Activated CD8-positive, alpha-beta T cell treated with anti-CD3 and anti-CD28 coated beads for 36 hours (primary cell): ENCODE measurements at places on chromosomes 2 and 18. TPM values are rescaled to one million over a fixed set of nuclear protein-coding genes. Genes with fewer than 3 reads are reported as not detected.

Gene TSGA10
- total RNA-seq: 9.2 TPM

Gene UCN
- total RNA-seq: 2.7 TPM

Gene VIT
- total RNA-seq: not detected

Gene WNT6
- 0.34 TPM for total RNA-seq

Gene SDC1
- 0.14 TPM for total RNA-seq

Gene ARPC2
- 644 TPM for total RNA-seq

Gene PDE11A
- not detected for total RNA-seq

Gene SLC23A3
- 1.1 TPM for total RNA-seq

Gene KIAA2012
- not detected for total RNA-seq

Gene REG1B
- total RNA-seq: not detected

Gene CROCC2
- total RNA-seq: not detected

Gene ELOA2
- not detected for total RNA-seq

Gene PROC
- total RNA-seq: not detected

DNA sequence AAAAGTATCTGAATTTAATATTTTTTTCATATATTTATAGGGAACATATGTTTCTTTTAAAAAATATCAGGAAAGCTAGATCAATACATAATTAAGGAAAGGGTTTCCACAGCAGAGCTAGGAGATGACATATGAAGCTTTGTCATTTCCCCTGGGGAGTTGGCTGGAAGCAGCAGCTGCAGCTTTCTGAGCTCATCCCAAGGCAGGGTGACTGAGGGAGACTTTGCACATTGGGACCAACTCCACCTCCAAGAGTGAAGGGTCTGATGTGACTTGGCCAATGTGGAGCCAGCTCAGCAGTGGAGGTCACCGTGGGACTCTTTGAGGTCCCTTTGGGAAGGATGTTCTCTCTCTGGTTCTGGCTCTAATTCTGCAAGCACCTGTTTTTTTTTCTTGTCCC, 315.1 kb downstream of the RDH14 start:
- H3K4me1 ChIP-seq: no peaks in the 10 kb centered on the region
- peaks cover 4% of the 10 kb centered on the region for H3K27me3 ChIP-seq
- no peak overlapping the region for H3K27ac ChIP-seq
- no peaks in the 10 kb centered on the region for H3K36me3 ChIP-seq
- DNase-seq: no peak

- no peaks in the 10 kb centered on the region for H3K36me3 ChIP-seq
- no peak overlapping the region for H3K4me3 ChIP-seq
- no peaks in the 10 kb centered on the region for H3K27me3 ChIP-seq
- H3K27ac ChIP-seq: no peak overlapping the region
- H3K4me1 ChIP-seq: no peaks in the 10 kb centered on the region
- DNase-seq: no peak
Measured at GRCh38 chr2:51084750-51085149, 52.8 kb upstream of the NRXN1 start.

- peak; percentile 41 for DNase-seq
- no peak overlapping the region for H3K4me3 ChIP-seq
- no peak overlapping the region for H3K27ac ChIP-seq
- peaks cover 22% of the 10 kb centered on the region for H3K4me1 ChIP-seq
Measured at GRCh38 chr2:113233593-113234550, 44.8 kb downstream of the PAX8 start.

DNA sequence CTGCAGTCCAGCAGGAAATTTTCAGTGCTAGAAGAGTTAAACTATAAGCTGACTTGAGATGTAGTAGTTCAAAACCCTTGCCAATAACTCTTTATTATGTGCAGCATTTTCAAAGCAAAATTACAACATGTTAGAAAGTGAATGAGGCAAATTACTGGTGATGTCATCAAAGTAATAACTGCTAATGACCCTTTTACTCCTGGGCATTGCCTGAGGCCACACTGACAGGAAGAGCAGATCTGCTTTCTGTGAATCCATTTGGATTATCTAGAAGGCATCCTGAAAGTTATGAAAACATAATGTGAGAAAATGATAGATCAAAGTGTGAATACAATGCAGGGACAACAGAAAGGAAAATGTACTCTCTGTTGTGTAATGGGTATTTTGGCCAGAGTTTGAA, 139.6 kb upstream of the TRIB2 start:
- H3K4me1 ChIP-seq: no peaks in the 10 kb centered on the region
- H3K27ac ChIP-seq: no peak overlapping the region
- no peaks in the 10 kb centered on the region for H3K27me3 ChIP-seq
- H3K36me3 ChIP-seq: no peaks in the 10 kb centered on the region

DNA sequence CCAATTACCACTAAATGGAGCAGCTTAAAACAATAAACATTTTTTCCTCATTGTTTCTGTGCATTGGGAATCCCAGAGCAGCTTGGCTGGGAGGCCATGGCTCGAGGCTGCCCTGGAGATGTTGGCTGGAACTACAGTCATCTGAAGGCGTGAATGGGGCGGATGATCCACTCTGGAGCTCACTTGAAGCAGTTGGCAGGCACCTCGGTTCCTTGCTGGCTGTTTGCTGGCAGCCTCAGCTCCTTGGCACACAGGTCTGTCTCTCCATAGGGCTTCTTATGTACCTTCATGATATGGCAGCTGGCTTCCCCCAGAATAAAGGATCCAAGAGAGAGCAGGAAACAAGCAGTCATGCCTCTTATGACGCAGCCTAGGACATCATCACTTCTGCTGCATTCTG, 227.0 kb upstream of the COPS8 start:
- H3K4me1 ChIP-seq: no peaks in the 10 kb centered on the region
- DNase-seq: no peak
- H3K4me3 ChIP-seq: no peak overlapping the region
- H3K36me3 ChIP-seq: no peaks in the 10 kb centered on the region
- peaks cover 1% of the 10 kb centered on the region for H3K27me3 ChIP-seq

DNA sequence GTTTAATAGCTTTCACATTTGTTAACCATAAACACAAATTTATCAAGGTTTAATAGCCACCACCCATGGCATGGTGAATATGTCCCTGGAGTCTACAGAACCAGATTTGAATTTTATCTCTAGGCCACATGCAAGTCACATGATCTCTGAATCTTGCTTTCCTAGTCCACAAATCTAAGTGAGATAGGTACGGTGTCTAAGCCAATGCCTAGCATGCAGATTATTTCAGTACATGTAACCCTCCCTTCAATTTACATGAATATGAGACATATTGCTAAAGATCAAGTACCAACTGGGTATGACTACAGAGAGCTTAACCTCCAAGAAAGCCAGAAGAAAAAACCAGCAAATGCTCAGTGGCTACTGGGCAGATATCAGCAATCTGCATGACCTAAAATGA, 10.0 kb downstream of the ZNF24 start:
- no peak for DNase-seq
- no peaks in the 10 kb centered on the region for H3K27me3 ChIP-seq
- no peak overlapping the region for H3K27ac ChIP-seq
- H3K36me3 ChIP-seq: peaks cover 63% of the 10 kb centered on the region
- no peak overlapping the region for H3K4me3 ChIP-seq

GRCh38 chr18:78422336-78422735, 557.3 kb upstream of the SALL3 start:
- H3K27me3 ChIP-seq: peaks cover 2% of the 10 kb centered on the region
- no peaks in the 10 kb centered on the region for H3K4me1 ChIP-seq
- no peak for DNase-seq
- H3K27ac ChIP-seq: no peak overlapping the region
- H3K36me3 ChIP-seq: no peaks in the 10 kb centered on the region

DNA sequence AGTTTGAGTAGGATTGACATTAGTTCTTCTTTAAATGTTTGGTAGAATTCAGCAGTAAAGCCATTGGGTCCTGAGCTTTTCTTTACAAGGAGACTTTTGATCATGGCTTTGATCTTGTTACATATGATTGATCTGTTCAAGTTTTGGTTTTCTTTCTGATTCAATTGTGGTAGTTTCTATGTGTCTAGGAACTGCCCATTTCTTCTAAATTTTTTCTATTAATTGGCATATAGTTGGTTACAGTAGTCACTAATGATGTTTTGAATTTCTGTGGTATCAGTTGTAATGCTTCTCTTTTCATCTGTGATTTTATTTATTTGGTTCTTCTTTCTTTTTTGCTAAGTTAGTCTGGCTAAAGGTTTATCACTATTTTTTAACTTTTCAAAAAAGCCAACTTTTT, 73.3 kb upstream of the DLGAP1 start:
- H3K36me3 ChIP-seq: no peaks in the 10 kb centered on the region
- no peak for DNase-seq
- H3K27me3 ChIP-seq: no peaks in the 10 kb centered on the region
- H3K4me1 ChIP-seq: no peaks in the 10 kb centered on the region
- H3K27ac ChIP-seq: no peak overlapping the region

DNA sequence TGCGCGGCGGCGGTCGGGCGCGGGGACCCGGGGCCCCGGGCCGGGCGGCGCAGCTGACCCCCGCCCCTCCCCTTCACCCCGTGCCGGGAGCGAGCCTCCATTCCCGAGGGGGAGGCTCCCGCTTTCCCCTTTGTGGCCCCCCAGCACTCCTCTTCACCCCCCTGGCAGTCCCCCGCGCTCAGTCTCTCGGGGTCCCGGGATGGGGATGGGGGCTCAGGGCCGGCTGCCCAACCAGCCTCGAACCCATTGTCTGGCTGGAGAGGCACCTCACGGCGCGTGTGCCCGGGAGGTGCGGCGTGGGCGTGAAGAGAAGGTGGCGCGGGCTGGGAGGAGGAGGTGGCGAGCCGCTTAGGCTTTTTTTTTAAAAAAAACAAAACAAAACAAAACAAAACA, 748 bp downstream of the FMNL2 start:
- H3K27ac ChIP-seq: no peak overlapping the region
- peak overlapping the region; percentile 64 for H3K4me3 ChIP-seq
- H3K27me3 ChIP-seq: peaks cover 39% of the 10 kb centered on the region
- H3K4me1 ChIP-seq: peaks cover 7% of the 10 kb centered on the region
- H3K36me3 ChIP-seq: no peaks in the 10 kb centered on the region

- no peaks in the 10 kb centered on the region for H3K27me3 ChIP-seq
- no peak for DNase-seq
- H3K36me3 ChIP-seq: no peaks in the 10 kb centered on the region
- H3K4me3 ChIP-seq: no peak overlapping the region
Measured at GRCh38 chr18:37669991-37670534, 104.5 kb upstream of the CELF4 start.

DNA sequence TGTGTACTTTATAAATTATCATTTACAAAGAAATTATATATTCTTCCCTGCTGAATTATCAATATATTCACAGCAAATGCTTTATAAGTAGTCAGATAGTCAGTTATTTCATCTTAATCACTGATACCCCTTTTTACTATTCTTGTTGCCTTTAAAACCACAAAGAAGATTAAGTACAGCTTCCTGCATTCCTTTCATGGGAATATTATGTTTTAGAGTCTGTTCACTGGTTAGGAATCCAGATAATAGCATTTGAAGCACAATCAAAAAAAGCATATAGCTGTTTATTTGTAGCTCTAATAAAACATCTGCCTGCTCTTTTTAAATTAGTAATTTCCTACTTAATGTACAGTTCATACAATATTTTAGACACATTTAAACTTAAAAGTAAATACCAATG, 508.9 kb downstream of the FBXO15 start:
- H3K4me3 ChIP-seq: no peak overlapping the region
- no peaks in the 10 kb centered on the region for H3K27me3 ChIP-seq
- H3K4me1 ChIP-seq: no peaks in the 10 kb centered on the region
- H3K36me3 ChIP-seq: no peaks in the 10 kb centered on the region
- DNase-seq: no peak

DNA sequence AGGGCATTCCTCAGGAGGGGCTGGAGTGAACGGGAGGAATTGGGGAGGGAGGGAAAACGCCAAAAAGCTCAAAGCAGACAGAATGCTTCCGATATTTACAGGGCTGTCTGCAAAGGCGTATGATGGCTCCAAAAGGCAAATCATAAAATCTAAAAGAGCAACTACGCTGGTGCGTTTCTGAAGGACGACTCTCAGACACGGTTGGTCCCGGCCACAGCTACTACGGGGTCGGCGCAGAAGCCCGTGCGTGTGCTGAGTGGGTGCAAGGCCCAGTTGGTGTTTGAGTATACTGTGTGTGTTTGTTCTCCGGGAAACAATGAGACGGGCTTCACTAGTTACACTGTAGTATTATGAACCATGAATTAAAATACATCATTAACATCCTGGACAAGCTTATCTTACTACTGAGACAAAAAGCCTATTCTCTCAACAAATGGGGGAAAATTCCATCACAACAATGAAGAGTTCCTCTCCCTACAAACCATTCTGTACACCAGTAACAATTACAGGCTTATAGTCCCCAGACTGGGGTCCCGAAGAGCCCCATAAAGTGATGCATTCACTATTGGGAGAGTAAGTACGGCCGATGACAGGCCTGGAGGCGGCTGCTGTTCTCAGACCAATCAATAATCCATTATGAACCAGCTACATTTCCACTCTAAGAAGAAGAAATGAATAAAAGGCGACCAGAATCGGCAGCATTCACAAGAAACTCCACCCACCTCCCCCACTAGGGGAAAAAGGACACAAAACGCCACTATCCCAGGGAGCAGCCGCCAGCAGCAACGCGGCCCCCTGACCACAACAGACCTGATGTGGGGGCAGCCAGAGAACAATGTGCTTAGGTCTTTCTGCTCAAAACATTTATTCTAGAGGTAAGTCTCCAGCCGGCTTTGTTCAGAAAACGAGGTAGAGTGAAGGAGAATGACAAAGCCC, 43.4 kb downstream of the ZNF516 start:
- peak overlapping the region; percentile 27 for H3K27ac ChIP-seq
- H3K4me1 ChIP-seq: peaks cover 42% of the 10 kb centered on the region
- peaks cover 5% of the 10 kb centered on the region for H3K27me3 ChIP-seq

DNA sequence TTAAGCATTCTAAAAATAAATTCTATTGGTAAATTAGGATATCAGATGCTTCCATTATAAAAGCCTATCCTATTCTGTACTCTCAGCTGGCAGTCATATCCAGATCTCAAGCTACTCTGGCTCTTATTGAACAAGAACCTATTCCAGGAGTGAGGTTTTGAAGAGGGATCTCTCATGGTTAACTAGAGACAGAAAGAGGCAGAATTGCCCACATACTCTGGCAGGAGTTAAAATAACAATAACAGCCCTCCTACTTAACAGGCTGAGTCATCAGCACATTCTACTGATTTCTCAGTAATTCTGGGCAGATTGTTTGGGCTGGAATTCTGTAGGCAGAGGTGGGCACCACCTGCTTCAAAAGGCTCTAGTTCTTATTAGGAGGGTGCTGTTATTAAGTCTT, 142.0 kb upstream of the UNC80 start:
- no peaks in the 10 kb centered on the region for H3K27me3 ChIP-seq
- H3K4me3 ChIP-seq: no peak overlapping the region
- no peaks in the 10 kb centered on the region for H3K4me1 ChIP-seq
- no peak overlapping the region for H3K27ac ChIP-seq
- no peak for DNase-seq

GRCh38 chr2:9497017-9497416, 22.7 kb downstream of the IAH1 start:
- H3K27me3 ChIP-seq: no peaks in the 10 kb centered on the region
- H3K4me3 ChIP-seq: no peak overlapping the region
- peaks cover 27% of the 10 kb centered on the region for H3K4me1 ChIP-seq
- H3K36me3 ChIP-seq: peaks cover 36% of the 10 kb centered on the region
- DNase-seq: no peak

DNA sequence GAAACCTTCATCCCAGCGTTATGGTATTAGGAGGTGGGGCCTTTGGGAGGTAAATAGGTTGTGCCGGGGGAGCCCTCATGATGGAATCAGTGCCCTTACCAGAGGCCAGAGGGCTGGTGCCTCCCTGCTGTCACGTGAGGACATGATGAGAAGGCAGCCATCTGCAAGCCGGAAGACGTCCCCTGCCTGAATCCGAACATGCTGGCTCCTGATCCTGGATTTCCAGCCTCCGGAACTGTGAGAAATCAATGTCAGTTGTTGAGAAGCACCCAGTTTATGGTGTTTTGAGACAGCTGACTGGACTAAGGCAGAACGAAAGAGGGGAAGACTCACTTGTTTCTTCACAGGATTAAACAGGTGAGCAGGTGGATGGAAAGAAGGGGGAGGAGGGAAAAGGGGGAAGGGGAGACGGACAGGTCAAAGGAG, 13.0 kb upstream of the KLF11 start:
- DNase-seq: no peak
- no peak overlapping the region for H3K27ac ChIP-seq
- H3K4me3 ChIP-seq: no peak overlapping the region
- no peaks in the 10 kb centered on the region for H3K36me3 ChIP-seq
